ENCODE measurements at places on chromosomes 6 and 20.

DNA sequence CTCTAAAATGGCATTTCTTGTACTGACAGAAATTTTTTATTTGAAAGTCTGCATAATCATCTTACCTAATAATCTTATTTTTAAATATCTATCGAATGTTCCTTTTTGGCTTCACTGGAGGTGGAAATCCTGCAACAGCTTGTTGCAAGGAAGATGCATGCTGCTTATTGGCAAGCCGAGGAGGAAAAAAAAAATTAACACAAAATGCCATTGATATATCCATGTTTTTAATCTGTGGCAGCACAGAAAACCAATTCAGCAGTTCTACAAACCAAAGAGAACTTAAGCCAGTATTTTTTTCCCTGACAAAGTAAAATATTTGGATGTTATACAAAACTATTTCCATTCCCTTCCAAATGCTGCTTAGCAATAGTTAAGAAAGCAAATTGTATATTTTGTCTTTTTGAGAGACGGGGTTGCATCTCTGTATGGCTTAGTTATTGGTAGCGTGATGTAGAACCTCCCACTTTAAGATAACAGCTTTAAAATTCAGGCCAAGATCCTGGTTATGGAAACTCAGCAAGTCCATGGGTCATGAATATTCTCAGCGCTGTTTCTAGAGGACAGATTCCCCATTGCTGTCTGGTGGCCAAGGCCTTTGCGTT is 231.4 kb downstream of the TMEM242 start:
- DNase-seq = no peak

- no peak for DNase-seq
Observed at GRCh38 chr6:39322306-39322850, at the start of gene KCNK16. TSS of gene KCNK16 (minus strand) at chr6:39322702. CDS start at chr6:39322540, 162 bp downstream.

GRCh38 chr6:111407686-111408085 is 75.3 kb downstream of the REV3L start:
- DNase-seq = no peak

- no peak for DNase-seq
Observed at GRCh38 chr20:62935968-62936585, 1.9 kb upstream of the GID8 start.

- DNase-seq = no peak
Observed at GRCh38 chr6:43454696-43455530, 435 bp downstream of the DLK2 start.

DNA sequence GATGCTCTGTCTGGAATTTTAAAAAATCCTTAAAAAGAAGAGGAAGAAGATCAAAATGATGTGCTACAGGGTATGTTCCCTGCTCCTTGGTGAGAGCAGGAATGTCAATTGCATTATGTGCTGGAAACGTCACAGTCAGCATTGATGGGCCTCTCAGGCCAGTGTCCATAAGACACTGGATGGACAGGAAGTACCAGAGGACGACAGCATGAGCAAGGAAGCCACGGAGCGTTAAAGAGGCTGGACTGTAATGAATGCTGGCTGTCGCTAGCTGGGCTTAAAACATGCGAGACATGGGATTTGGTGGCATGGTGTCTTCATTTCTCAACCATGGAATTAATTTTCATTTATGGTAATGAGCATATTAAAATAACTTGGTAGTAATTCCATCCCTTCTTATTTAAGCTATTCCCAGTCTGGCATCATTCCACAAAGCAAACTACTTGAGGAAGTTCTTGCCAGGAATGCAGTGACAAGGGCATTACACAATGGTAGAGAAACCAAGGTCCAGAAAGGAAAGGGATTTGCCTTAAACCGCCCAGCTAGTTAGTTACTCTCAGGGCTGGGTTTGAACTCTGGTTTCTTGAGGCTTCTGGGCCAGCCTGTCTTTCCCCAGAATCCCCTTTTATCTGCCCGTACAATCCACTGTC is 166.6 kb upstream of the SOX4 start:
- DNase-seq = no peak

DNA sequence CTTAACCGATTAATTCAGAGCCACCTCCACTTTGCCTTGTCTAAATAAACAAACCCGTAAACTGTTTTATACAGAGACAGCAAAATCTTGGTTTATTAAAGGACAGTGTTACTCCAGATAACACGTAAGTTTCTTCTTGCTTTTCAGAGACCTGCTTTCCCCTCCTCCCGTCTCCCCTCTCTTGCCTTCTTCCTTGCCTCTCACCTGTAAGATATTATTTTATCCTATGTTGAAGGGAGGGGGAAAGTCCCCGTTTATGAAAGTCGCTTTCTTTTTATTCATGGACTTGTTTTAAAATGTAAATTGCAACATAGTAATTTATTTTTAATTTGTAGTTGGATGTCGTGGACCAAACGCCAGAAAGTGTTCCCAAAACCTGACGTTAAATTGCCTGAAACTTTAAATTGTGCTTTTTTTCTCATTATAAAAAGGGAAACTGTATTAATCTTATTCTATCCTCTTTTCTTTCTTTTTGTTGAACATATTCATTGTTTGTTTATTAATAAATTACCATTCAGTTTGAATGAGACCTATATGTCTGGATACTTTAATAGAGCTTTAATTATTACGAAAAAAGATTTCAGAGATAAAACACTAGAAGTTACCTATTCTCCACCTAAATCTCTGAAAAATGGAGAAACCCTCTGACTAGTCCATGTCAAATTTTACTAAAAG is 2.7 kb downstream of the FOXC1 start:
- no peak for DNase-seq

DNA sequence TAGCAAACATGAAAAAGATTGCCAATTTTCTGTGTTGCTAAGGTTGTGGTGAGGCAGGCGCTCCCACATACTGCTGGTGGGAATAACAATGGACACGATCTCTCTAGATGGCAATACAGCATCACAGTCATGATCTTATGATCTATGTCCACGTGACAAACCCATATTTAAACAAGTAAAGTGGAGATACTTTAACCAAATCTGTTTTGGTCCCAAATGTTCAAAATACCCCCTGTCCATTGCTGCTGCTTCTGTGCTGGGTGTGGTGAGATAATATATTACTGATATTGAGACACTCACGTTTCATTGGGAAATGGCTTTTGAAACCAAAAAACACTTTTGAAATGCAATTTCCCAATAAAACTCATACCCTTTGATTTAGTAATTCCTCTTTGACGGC is 23.0 kb downstream of the SIRPD start:
- peak; percentile 92 for DNase-seq

- DNase-seq = no peak
Observed at GRCh38 chr6:100378576-100378975, 86.1 kb downstream of the SIM1 start.

- no peak for DNase-seq
Observed at GRCh38 chr6:37777272-37777834, 42.2 kb upstream of the ZFAND3 start.

GRCh38 chr6:41445261-41445660 is 100.9 kb upstream of the FOXP4 start:
- DNase-seq = no peak

GRCh38 chr6:44051515-44051914 is 75.7 kb downstream of the MRPL14 start:
- DNase-seq = no peak

- DNase-seq = no peak
Observed at GRCh38 chr6:3749977-3750316, 1.6 kb downstream of the PXDC1 start.

DNA sequence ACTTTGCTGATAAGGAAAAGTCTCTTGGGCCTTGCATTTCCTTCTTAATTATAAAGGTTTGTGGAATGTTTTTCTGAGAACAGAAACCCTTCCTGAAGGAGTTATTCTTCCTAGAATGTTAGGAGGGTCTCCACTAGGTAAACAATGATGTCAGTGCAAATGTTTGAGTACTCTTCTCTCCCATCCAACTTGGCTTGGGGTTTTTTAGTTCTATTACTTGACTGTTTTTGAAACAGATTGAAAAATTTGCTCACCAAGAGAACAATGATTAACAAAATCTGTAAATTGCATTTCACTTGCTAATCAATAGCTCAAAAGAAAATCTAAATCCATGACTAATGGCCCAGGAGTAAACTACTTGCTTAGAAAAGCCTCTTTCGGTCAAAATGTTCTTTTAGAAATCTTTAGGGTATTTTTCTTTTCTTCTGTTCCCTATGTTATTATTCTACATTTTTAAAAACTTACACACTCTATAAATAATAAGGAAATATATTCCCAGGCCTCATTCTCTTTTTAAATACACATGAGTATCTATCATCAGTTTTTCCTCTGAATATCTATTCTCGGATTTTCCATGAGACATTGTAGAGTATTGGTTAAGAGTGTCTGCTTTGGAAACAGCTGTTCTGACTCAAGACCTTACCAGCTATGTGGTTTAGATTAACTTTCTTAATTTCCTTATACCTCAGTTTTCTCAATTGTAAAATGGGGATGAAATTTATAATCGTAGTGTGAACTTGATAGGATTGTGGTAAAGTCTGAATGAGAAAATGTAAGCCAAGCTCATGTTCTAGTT is 234.2 kb upstream of the CITED2 start:
- no peak for DNase-seq

- DNase-seq = no peak
Observed at GRCh38 chr6:144896289-144896688, 611.2 kb downstream of the UTRN start.

DNA sequence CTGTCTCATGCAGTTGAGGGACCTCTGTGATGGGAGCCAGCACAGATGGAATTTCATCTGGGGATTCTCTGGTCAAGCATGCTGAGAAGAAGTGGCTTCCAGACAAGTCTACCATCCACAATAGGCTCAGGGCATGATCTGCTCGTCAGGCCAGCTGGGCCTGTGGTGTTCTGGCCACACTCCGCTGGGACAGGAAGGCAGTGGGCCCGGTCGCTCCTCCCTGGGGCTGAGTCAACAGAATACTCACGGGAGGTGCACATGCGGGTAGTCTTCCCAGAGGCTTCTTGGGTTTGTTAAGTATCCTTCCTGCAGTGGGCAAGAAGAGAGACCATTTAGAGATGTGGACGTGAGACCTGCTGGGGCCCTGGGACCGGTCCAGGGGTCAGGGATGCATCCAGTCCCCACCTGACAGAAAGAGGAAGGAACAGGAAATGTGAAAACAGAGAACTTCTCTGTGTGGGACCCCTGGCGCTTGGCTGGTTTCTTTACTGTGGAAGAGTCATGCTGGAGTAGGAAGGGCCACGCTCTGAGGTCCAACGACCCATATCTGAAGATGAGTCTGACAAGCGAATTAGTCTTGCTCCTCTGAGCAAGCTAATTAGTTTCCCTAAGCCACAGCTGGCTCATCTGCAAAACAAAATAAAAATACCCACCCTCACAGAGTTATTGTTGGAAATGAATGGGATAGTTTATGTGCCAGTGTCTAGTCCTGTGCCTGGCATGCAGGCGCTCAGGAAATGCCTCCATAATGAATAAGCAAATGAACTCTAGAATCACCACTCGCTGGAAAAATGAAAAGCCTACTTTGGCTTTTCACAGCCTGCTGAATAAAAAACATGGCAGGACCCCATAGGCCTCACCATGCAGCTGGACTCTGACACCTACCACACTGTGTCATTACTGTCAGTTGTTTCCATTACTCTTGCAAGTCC is 67.3 kb downstream of the TRAM2 start:
- no peak for DNase-seq

- DNase-seq = peak; percentile 37
Observed at GRCh38 chr20:17768271-17768670, 68.5 kb downstream of the BANF2 start.

GRCh38 chr6:128414943-128415342 is 105.5 kb downstream of the PTPRK start:
- DNase-seq = no peak
